Mesenteric fat pad (tissue), 1 donor: ENCODE measurements at places on chromosomes 4 and X.

DNA sequence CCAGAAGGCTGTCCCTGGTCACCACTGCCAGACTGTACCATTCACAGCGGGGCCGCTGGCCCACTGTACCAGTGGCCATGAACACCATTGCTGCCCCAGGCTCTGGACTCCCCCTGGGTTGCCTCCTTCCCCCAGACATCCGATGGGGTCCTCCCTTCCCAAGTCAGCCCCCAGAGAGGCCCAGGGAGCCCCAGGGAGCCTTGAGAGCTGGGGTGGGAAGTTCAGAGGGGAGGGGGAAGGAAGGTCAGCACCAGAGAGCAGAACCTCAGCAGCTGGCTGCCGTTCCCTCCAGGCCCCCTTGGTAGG is 441 bp upstream of the ARHGAP4 start:
- DNase-seq: no peak

DNA sequence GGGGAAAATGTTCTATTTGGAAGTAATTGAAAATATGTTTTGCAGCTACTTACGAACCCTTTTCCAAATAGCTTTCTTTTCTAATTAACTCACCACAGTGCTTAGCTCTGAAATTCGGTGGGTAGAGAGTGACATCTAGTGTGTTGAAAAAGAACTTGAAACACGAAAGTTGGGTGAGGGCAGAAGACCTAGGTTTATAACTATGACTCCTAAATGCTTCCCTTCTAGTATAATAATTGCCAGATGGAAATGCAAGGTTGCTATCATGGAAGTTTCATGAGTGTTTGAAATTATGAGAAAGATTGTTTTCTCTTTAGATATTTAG is 77.3 kb upstream of the NOCT start:
- DNase-seq: no peak

- no peak for DNase-seq
Observed at GRCh38 chr4:40363382-40363920, 28.3 kb downstream of the CHRNA9 start.

- no peak for DNase-seq
Observed at GRCh38 chr4:113537628-113538027, 223.9 kb downstream of the CAMK2D start.

GRCh38 chrX:105837232-105837631 is 14.9 kb downstream of the NRK start:
- no peak for DNase-seq

- no peak for DNase-seq
Observed at GRCh38 chr4:173014113-173014558, 154.5 kb upstream of the GALNT7 start.

DNA sequence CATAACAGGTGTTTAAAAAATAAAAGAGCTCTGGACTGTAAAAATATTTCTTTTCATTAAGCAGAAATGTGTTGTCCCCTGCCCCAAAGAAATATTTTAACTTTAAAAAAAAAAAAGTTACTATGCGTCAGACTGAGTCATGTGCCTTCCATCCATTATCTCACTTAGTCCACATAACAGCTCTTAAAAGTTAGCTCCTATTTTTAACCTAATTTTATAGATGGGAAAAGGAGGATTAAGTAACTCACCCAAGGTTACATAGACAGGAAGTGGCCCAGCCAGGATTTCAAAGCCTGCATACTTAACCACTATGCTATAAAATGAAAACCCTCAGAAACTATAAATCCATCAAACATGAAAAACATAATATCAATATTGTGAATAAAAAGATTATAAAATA is 97.7 kb downstream of the MANBA start:
- DNase-seq: no peak
